ENCODE measurements at places on chromosomes 6 and 20. TPM values are rescaled to one million over a fixed set of nuclear protein-coding genes. Genes with fewer than 3 reads are reported as not detected.

DNA sequence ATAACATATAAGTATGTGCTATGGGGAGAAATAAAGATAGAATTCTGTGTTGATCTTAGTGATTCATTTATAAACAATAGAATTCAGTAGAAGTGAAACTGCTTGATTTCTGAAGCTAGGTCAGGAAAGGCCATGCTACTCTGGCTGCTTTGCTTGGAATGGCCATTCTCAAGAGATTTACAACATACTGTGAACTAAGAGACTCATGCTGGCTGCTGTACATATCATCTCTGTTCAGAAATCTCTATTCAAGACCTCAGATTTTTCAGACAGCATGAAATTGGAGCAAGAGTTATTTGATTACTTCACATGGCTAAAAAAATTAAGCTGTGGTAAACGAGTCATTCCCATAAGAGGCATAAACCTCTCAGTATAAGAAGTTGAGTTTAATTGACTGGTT is 662.6 kb downstream of the BCKDHB start:
- no peaks in the 10 kb centered on the region for H3K36me3 ChIP-seq
- no peak overlapping the region for H3K27ac ChIP-seq
- no peak for DNase-seq
- no peaks in the 10 kb centered on the region for H3K4me1 ChIP-seq
- H3K27me3 ChIP-seq: no peaks in the 10 kb centered on the region

GRCh38 chr6:1231941-1232340 is 80.0 kb upstream of the FOXQ1 start:
- no peak overlapping the region for H3K27ac ChIP-seq
- no peaks in the 10 kb centered on the region for H3K36me3 ChIP-seq
- no peak overlapping the region for H3K4me3 ChIP-seq
- H3K4me1 ChIP-seq: no peaks in the 10 kb centered on the region
- no peak for DNase-seq

GRCh38 chr20:753897-754635 is 14.2 kb downstream of the SLC52A3 start:
- H3K4me3 ChIP-seq: no peak overlapping the region
- no peak for DNase-seq
- H3K27me3 ChIP-seq: no peaks in the 10 kb centered on the region
- no peaks in the 10 kb centered on the region for H3K36me3 ChIP-seq
- no peaks in the 10 kb centered on the region for H3K4me1 ChIP-seq

GRCh38 chr20:52470561-52470960 is 279.0 kb upstream of the ZFP64 start:
- no peak overlapping the region for H3K4me3 ChIP-seq
- no peak for DNase-seq
- H3K27ac ChIP-seq: no peak overlapping the region
- H3K27me3 ChIP-seq: no peaks in the 10 kb centered on the region
- no peaks in the 10 kb centered on the region for H3K36me3 ChIP-seq

Gene GCNT2
- total RNA-seq: 13.5 TPM

Measured in right atrium auricular region (tissue), 2 donors.